ENCODE measurements at places on chromosomes 4 and X.

GRCh38 chrX:29911673-29912072 is 303.7 kb upstream of the MAGEB2 start:
- DNase-seq = no peak

DNA sequence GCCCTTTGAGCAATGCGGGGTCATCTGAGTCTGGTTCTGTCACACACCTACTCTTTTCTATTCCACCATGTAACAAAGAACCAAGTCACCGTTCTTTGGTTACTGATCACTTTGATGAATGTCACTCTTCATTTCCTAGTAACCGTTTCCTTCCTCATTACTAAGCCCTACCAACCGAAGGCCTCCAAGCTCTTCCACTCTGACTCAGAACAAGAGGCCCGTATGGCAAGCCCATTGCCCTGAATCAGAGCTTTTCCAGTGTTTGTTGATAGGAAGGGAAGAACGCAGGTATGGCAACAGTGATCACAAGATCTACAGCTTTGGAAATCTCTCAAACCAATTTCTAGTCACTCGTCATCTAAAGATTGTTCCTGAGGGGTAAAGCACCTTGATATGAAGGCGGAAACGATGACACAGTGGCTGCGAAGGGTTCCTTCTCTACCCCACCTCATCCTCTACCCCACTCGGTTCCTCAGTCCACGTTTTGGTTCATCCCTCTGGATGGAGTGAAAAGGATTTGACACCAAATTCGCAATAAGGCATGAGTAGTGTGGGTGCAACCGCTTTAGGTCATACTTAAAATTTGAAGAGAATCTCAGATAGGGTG is 28.0 kb upstream of the CD40LG start:
- no peak for DNase-seq

DNA sequence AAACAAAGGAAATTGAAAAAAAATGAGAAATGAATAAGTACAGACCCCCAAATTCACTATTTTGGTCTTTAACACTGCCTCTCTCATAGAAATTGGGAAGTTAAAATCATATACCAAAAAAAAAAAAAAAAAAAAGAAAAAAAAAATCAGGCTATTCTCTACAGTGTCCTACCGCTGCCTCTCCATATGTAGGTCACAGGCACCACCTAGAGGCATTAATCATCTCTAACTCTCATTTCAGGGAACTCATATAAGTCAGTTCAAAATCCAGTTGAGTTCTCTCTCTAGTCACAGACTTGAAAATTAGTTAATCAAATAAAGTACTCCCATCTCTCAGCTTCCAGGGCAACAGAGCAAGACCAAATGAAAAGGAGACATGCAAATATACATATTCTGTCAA is 47.9 kb downstream of the COX18 start:
- DNase-seq = no peak

DNA sequence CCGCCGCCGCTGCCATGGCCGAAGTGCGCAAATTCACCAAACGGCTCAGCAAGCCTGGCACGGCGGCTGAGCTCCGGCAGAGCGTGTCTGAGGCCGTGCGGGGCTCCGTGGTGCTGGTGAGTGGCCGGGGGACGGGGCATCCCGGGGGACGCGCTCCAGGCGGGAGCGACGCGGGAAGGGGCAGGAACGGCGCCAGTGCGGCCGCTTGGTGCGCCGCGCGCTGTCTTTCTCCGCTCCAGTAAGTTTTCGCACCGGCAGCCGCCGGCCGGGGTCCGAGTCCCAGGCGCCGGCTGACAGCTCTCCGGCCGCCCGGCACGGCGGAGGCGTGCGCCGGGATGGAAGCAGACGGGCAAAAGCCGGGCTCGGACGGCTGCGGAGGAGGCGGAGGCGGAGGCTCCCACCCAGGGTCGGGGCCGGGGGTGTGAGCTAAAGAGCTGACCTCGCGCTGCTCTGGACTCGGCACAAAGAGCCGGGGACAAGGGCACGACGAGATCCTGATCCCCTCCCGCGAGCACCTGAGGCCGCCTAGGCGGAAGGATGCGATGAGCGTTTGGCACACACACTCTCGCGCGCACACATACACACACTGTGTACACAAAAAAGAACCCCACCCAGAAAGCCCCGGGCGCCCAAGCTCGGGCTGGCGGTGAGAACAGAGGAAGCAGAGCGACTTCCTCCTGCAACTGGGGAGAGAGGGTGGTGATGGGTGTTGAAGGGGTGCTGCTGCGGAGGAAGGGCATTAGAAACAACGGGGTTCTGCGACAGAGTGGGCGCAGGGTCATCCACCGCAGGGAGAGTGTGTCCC is 545 bp downstream of the DOCK11 start:
- DNase-seq = peak; percentile 74

- no peak for DNase-seq
Measured at GRCh38 chr4:164467493-164467892, 286.4 kb upstream of the SMIM31 start.

- DNase-seq = no peak
Measured at GRCh38 chr4:48296365-48296764, 26.7 kb upstream of the TEC start.

DNA sequence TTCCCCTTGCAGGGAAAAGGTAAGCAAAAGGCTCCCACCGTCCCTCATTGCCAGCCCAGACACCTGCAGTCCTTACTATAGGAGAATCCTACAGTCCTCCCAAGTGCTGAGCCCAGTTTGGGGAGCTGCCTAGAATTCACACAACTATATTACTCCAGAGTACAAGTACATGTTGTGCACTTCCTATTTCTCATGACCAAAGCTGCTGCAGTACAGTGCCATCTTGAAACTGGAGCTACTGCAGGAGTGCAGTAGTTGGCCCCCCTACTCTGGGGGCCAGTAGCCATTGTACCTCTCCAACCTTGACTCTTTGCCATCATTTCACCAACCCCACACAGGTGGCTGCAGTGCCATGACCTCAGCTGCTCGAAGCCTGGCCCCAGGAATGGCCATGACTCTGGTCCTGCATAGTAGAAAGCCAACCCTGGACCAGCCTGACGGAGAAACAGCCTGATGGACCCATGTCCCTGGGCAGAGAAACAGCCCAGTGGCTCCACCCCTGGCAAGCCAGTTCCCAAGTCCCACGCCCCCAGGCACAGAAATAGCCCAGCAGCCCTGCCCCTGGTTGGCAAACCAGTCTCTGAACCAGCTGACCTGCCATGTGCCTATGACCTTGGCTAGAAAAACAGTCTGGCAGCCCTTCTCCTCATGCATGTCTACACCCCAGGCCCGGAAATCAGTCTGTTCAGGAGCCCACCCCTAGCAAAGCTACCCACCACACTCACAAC is 51.9 kb downstream of the PHKA1 start:
- DNase-seq = no peak

GRCh38 chr4:75655562-75655961 is 17.6 kb downstream of the G3BP2 start:
- DNase-seq = no peak

GRCh38 chr4:185534866-185535611 is at the start of gene PDLIM3:
PDLIM3 (minus strand) TSS chr4:185535507; CDS start chr4:185535434, 73 bp downstream.
- DNase-seq = peak; percentile 7

DNA sequence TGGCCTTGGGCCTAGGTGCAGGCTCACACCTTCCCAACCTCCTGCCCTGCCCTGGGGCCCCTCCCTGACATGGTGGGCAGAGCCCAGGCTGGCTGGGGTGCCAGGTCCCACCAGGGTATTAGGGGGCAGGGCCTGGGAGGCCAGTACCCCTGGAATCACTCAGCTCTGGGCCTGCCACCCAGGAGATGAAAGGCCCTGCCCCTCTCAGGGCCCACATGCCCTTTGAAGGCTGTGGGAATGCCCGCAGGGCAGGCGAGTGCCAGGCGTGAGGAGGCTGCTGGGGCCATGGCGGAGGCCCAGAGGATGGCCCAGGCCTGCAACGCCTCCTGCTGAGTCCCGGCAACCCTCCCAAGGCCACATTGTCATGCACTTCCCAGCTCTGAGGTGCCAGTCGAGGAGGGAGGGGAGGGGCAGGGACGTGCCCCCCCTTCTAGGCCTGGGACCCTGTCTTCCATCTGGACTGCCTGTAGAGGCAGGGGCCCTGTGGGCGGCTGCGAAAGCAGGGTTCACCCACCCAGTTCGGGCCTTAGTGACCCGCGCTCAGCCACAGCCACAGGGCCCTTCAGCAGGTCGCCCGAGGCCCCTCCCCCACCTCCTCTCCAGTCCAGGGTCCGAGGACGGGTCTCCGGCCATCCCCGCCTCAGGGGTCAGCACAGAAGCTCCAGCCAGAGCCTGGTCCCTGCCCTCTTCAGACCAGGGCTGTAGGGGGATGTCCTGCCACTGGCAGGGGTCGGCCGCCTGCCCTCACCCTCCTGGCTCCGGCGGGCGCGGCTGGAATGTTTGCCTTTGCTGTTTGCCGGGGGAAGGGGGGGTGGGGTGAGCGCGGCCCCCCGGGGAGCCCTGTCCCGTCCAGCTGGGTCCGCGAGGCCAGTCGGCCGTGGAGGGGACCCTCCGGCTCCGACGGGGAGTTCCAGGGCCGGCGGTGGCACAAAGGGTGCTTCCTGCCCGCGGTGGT is 26.7 kb upstream of the FGFR3 start:
- DNase-seq = no peak

DNA sequence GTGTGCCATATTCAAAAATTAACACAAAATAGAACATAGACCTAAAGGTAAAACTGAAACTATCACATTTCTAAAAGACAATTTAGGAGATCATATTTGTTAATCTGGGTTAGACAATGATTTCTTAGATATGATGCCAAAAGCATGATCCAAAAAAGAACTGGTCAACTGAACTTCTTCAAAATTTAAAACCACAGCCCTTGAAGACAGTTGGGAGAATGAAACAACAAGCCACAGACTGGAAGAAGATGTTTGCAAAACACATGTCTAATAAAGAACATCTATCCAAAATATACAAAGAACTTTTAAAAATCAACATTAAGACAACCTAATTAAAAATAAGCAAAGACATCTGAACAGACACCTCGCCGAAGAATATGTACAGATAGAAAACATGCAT is 19.5 kb downstream of the COMMD8 start:
- DNase-seq = no peak

- no peak for DNase-seq
Measured at GRCh38 chr4:14362385-14362784, 639.9 kb upstream of the CPEB2 start.

DNA sequence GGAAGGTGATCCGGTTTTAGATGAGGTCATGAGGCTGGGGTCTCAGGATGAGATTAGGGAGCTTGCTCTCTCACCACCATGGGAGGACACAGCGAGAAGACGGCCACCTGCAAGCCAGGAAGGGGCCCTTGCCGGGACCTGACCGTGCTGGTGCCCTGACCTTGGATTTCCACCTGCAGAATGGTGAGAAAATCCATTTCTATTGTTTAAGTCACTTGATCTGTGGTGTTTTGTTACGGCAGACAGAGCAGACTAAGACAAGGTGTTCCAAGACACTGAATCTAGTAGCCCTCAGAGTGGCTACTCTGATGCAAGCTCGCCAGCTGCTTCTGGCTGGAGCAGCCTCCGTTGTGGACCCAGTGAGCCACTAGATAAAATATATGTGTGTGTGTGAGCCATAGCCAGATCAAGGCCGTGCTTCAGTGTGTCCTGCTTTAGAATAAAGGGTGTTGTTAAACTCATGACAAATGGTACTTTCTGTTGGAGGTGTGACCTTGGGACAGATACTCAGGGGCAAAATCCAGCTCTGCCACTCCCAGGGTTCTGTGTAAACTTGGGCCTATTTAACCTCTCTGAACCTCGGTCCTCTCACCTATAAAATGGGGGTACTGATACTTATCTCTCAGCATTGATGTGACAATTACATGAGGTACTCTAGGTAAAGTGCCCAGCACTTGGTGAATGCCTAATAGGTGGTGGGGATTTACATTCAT is 67.9 kb upstream of the STX18 start:
- DNase-seq = no peak

DNA sequence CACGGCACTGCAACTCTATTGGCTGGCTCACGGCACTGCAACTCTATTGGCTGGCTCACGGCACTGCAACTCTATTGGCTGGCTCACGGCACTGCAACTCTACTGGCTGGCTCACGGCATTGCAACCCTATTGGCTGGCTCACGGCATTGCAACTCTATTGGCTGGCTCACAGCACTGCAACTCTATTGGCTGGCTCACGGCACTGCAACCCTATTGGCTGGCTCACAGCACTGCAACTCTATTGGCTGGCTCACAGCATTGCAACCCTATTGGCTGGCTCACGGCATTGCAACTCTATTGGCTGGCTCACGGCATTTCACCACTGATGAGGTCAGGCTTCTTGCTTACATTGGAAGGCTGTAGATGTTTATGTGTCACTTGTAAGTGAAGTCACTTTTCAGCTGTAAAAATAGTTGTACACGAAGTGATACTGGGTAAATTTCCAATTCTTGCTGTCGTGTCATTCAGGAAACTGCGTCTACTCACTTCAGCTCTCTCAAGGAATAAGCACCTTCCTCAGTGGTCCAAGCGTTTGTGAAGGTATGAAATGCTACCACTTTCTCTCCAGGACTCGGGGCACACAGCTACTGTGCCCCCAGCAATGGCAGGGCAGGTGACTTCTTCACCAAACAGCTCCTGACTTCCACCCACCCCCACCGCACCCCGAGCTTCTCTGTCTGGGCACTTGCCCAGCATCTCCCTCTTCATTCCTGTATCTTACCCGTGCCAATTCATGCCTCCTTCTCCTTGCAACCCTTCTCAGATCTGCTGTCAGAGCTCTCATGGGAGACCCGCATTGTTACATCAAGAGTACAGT is 141.3 kb downstream of the AFAP1 start:
- DNase-seq = no peak

DNA sequence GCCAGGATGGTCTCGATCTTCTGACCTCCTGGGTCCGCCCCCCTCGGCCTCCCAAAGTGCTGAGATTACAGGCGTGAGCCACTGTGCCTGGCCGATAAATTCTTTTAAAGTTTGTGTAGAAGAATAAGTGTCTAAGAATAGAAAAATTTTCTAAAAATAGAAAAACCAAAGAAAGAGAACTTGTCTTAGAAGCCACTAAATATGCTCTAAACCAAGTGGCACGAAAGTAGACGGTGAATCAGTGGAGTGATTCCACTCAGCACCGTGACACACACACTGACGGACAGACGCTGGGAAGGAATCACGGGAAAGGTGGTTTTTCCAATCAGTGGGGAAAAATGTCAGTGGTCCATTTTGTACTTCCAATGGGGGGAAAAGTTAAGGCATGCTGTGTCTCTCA is 72.7 kb upstream of the PSAPL1 start:
- DNase-seq = no peak

DNA sequence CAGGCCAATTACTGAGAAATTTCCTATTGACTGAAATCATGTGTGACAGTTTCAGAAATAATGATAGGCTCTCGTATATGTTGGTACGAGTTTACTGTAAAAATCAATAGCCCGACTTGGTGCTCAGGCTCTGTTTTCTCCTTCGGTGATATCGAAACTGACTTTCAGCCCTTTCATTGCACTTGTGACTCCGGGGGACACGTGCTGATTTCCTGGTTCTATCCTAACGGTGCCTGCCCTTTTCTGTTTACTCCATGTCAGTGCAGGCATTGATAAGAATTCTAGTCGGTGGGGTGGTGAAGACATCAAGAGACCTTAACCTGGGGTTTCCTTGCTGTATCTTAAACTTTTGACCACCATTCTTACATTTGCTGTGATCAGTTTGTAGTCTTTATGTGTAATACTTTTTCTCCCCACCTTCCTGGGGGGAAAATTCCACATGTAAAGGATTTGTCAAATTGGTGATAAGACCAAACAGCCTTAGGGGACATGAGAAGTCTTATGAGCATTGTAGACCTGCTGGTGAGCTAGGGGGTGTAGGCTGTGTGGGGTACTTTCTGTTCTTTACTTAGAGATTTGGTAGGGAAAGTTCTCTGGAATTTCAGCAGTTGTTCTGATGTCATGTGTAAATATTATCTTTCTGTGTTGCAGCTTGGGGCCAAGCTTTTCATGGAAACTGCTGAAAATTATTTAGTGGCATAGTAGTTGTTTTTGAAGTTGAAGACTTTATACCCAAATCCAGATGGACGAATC is 52.7 kb downstream of the TMEM131L start:
- no peak for DNase-seq

GRCh38 chrX:136055651-136056221 is 70.5 kb downstream of the SLC9A6 start:
- peak; percentile 5 for DNase-seq

Data from CD8-positive, alpha-beta T cell (primary cell).